Sigmoid colon (tissue), 7 donors: ENCODE measurements at places on chromosomes 16 and 17. TPM values are rescaled to one million over a fixed set of nuclear protein-coding genes. Genes with fewer than 3 reads are reported as not detected.

GRCh38 chr17:38628441-38628840, 22.7 kb upstream of the SRCIN1 start:
- H3K4me1 ChIP-seq = no peaks in the 10 kb centered on the region
- no peaks in the 10 kb centered on the region for H3K27me3 ChIP-seq
- H3K4me3 ChIP-seq = no peak overlapping the region
- DNase-seq = no peak

AURKB gene
- not detected for total RNA-seq

DNA sequence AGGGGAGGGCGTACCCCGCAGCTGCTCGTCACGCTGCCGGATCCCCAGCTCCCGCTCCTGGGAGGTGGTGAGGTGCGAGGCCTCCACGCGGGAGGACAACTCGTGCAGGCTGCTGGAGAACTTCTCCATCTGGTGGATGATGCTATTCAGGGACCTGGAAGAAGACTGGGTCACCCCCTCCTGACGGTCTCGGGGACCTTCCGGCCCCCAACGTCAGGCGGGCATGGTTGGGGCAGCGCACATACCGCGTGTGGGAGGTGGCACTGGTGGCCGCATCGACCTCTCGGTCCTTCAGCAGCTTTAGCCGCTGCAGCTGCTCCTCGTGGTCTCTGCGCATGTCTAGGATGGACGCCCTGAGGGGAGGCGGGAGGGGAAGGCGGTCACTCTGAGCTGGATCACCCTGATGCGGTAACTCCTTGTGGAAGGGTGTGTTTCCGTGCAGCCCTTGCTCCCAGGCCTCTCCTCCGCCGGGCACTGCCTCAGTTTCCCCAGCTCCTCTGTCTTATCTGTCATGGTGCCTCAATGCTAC, 13.3 kb upstream of the MRPL38 start:
- no peak overlapping the region for H3K27ac ChIP-seq
- peaks cover 10% of the 10 kb centered on the region for H3K36me3 ChIP-seq

DNA sequence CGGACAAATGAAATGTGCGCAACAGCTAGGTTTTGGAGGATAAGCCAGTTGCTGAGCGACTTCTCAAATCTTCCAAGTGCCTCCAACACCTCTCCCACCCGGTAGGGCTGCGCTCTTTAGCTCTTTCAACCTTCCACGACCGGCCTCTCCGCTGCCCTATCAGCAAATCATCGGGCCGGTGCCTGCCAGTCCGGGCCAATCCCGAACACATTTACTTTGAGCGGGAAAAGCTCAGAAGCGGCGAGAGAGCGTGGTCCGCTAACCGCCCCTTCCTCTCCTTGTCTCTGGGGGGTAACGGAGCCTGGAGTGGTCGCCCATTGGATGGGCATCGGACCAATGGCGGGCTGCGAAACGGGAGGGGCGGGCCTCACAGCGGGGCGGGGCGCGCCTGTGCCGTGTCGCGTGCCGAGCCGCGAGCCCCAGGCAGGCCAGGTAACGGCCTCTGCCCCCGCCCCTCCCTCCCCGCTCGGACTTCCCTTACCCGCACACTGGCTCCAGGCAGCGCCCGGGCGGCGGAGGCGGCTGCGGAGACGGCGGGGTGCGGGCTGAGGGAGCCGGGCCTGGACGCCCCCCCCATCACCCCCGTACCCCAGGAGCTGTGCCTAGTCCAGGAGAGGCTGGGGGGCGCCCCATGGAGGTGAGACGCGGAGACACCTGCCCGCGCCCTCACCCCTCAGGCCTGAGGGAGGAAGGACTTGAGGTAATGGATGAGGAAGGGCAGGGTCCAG, at the start of gene MEIOC:
MEIOC (plus strand) TSS at position 486 of the 728 bp plus-strand sequence; CDS start at position 632, 146 bp downstream.
- peaks cover 10% of the 10 kb centered on the region for H3K4me1 ChIP-seq
- DNase-seq = no peak
- H3K27ac ChIP-seq = no peak within 1 kb of the TSS
- H3K4me3 ChIP-seq = no peak within 1 kb of the TSS
- H3K36me3 ChIP-seq = no peaks in the 10 kb centered on the region

- no peaks in the 10 kb centered on the region for H3K27me3 ChIP-seq
- H3K36me3 ChIP-seq = no peaks in the 10 kb centered on the region
- no peaks in the 10 kb centered on the region for H3K4me1 ChIP-seq
Measured at GRCh38 chr16:17078931-17079631, 391.7 kb downstream of the XYLT1 start.

GGT6 gene
- not detected for total RNA-seq

GPR179 gene
- under 0.01 TPM for total RNA-seq

- H3K36me3 ChIP-seq = no peaks in the 10 kb centered on the region
- no peak overlapping the region for H3K27ac ChIP-seq
- DNase-seq = no peak
Measured at GRCh38 chr16:62060089-62060488, 23.9 kb upstream of the CDH8 start.

DNA sequence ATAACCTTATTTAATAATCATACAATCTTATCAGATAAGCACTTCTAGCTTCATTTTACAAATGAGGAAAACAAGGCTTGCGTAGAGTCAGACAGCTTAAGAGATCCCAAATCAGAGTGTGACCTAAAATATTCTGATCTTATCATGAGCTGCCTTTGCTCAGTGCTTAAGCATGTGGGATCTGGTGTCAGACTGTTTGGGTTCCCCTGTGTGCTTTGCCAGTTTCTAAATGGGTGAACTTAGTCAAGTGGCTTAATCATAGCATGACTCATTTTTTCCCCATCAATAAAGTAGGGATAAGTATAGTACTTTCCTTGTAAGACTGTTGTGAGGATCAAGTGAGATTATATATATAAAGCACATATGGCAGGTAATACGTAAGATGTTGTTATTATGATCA, 612.6 kb upstream of the C16orf82 start:
- no peaks in the 10 kb centered on the region for H3K36me3 ChIP-seq
- no peak overlapping the region for H3K4me3 ChIP-seq
- H3K4me1 ChIP-seq = no peaks in the 10 kb centered on the region
- H3K27ac ChIP-seq = peak overlapping the region; percentile 52
- no peak for DNase-seq

DNA sequence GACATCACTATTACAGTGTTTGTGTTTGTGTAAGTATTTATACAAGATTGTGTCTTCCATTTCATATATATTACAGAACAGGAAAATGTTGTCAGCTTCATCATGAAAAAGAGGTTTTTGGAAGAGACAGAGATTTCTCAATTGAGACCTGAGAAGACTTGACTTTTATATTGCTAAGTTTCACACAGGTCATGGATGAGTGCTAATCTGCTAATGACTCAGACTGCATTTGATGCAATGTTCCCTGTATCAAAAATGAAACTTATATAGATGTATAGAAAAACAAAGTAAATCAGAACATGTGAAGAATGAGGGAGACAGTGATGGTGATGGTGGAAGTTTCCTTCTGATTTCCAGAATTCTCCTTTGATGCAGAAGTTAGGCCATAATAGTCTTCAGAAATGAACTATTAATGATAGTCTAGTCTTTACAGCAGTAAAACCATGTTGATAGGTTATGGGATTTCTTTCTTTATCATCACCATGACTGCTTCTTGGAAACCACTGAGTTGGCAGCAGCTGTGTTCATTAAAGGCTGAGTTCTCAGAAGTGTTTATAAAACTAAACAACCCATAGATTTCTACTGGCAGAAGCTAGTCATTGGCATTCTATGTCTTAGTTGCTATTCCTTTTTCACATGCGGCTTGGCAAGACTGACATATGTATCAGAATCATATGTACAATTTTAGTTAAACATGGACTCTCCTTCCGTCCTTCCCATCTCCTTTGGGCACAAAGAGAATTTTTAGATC, 56.1 kb downstream of the PCTP start:
- no peak for DNase-seq
- no peak overlapping the region for H3K4me3 ChIP-seq
- H3K4me1 ChIP-seq = peaks cover 5% of the 10 kb centered on the region
- H3K36me3 ChIP-seq = no peaks in the 10 kb centered on the region
- no peak overlapping the region for H3K27ac ChIP-seq

DNA sequence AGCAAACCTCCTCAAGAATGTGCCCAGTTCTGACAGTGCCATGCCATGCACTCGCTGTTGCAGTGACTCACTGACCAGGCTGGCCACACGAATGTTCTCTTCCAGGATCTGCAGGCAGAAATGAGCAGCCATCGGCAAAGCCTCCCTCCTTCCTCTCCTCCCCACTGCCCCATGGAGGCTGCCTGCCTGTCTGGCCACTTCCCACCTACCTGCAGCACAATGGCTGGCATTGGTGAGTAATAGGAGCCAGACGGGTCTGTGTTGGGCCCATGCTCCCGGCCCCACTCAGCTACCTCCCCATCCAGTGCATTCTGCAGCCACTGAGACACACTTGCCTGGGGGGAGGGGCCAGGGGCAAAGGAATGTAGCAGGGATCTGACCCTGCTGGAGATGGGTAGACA, 2.8 kb upstream of the MATCAP1 start:
- no peak overlapping the region for H3K27ac ChIP-seq
- H3K27me3 ChIP-seq = no peaks in the 10 kb centered on the region
- no peak overlapping the region for H3K4me3 ChIP-seq
- H3K4me1 ChIP-seq = peaks cover 35% of the 10 kb centered on the region
- DNase-seq = no peak

CACNG3 gene
- not detected for total RNA-seq

- DNase-seq = no peak
- H3K27me3 ChIP-seq = no peaks in the 10 kb centered on the region
- peaks cover 14% of the 10 kb centered on the region for H3K36me3 ChIP-seq
Measured at GRCh38 chr16:19598805-19599510, 43.5 kb downstream of the VPS35L start.
